Stimulated activated CD4-positive, alpha-beta T cell treated with anti-CD3 and anti-CD28 coated beads, Interleukin-12 subunit alpha, Interleukin-12 subunit beta, amount 100 ng/mL, for 24 hours (primary cell): ENCODE measurements at places on chromosomes 11 and 22.

- no peak for DNase-seq
These were observed 26.2 kb downstream of the FSHB start for GRCh38 chr11:30257058-30257457.

DNA sequence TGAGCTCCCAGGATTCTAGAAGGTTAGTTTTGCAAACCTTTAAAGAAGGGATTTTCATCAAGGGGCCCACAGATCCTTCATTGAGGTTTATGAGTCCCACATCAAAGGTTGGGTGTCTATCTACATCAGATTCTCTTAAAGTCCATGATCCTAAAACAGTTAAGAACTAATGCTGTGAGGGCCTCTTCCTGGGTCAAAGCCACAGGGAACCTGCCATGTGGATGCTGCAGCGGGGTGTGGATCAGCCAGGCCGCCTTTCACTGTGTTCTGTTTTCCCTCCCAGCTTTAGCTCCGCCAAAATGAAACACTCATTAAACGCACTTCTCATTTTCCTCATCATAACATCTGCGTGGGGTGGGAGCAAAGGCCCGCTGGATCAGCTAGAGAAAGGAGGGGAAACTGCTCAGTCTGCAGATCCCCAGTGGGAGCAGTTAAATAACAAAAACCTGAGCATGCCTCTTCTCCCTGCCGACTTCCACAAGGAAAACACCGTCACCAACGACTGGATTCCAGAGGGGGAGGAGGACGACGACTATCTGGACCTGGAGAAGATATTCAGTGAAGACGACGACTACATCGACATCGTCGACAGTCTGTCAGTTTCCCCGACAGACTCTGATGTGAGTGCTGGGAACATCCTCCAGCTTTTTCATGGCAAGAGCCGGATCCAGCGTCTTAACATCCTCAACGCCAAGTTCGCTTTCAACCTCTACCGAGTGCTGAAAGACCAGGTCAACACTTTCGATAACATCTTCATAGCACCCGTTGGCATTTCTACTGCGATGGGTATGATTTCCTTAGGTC, 5.3 kb downstream of the SERPIND1 start:
- DNase-seq: no peak

GRCh38 chr22:43154887-43155536, 3.7 kb downstream of the TSPO start:
- no peak for DNase-seq

GRCh38 chr11:48154151-48154550, 62.5 kb upstream of the OR4B1 start:
- DNase-seq: no peak

GRCh38 chr11:2903672-2904011, 18.1 kb upstream of the CDKN1C start:
- no peak for DNase-seq

GRCh38 chr11:95700471-95700817, 89.1 kb downstream of the FAM76B start:
- DNase-seq: no peak

GRCh38 chr11:44684859-44685281, 41.9 kb upstream of the TSPAN18 start:
- no peak for DNase-seq

- DNase-seq: no peak
These were observed 14.3 kb downstream of the NRIP3 start for GRCh38 chr11:8989453-8989852.

- no peak for DNase-seq
These were observed 17.1 kb downstream of the MIAT start for GRCh38 chr22:26674211-26675190.

DNA sequence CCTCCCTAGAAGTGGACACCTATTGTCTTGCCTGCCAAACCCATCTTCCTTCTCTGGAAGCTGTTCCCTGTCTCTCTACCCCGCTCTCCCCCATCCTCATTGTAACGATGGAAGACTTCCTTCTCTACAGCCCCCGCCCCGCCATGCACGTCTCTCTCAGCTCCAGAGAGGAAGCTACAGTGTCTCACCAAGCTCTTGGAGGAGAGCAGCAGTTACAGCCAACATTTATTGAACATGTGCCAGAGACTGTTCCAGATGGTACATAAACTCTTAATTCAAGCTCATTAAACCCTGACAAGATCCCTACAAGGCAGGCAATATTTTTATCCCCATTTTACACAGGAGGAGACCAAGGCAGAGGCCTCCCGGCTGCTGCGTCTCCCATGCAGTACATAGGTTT, 15.1 kb downstream of the MCHR1 start:
- no peak for DNase-seq

DNA sequence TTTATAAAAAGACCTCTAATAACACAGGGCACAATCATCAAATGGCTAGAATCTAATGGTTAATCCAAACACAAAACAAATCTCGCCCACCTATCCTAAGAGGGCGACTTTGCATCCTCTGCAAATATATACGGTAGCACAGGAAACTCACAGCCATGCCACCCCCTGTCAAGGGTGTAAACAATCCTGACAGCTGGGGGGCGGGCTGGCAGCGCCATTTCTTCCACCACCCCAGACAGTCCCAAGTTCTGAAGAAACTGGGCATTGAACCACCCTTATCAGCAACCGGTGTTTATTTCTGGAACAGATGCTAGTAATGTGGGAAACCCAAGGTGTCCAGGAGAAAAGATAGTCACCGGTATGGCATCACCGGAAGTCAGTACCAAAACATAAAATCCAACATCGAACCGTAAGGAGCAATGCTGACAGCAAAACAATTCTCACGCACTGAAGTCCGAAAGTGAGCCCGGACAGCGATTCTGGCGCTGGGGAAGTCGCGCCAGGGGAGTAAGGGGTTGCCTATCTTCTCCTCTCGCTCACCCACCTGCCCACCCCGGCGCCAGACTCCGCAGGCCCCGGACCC, 825 bp downstream of the FBXO3 start:
- DNase-seq: no peak

GRCh38 chr11:13784855-13785254, 116.4 kb downstream of the FAR1 start:
- no peak for DNase-seq

- no peak for DNase-seq
These were observed 25.8 kb downstream of the VSIG10L2 start for GRCh38 chr11:125971618-125972017.

GRCh38 chr11:204587-205109, 2.6 kb downstream of the BET1L start:
- DNase-seq: no peak

- no peak for DNase-seq
These were observed 159.3 kb downstream of the MN1 start for GRCh38 chr22:27642104-27642800.

GRCh38 chr22:49081261-49081666, 746.4 kb downstream of the BRD1 start:
- DNase-seq: no peak

DNA sequence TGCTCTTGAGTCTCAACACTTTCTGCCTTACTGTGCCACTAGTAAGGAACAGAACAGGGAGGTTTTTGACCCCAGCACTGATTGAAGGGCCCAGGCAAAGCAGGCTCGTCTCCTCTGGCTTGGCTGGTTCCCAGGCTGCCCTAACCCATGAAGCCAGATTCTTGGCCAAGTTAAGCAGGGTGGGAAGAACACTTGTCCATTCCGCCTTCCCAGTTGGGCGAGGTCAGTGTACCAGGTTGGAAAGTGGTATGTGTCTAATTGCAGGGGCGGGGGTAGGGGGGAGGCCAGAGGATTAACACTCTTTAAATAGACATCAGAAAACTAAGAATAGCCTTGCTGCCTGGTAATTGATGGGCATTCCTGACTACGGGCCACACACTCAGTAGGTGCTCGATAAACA, 14.4 kb downstream of the TIMP3 start:
- DNase-seq: no peak

- DNase-seq: no peak
These were observed 35.4 kb downstream of the C22orf42 start for GRCh38 chr22:32123657-32124056.

- DNase-seq: no peak
These were observed 4.7 kb downstream of the LRRC10B start for GRCh38 chr11:61513143-61513765.

- DNase-seq: no peak
These were observed 71.4 kb downstream of the SCN3B start for GRCh38 chr11:123582992-123583504.

GRCh38 chr11:93737904-93738612, 3.2 kb downstream of the TAF1D start:
- DNase-seq: no peak

- no peak for DNase-seq
These were observed 10.0 kb downstream of the RHOG start for GRCh38 chr11:3830730-3831129.

GRCh38 chr11:79026803-79027445, 413.9 kb downstream of the TENM4 start:
- DNase-seq: no peak

- DNase-seq: no peak
These were observed 18.5 kb upstream of the LRRC10B start for GRCh38 chr11:61489833-61490721.

DNA sequence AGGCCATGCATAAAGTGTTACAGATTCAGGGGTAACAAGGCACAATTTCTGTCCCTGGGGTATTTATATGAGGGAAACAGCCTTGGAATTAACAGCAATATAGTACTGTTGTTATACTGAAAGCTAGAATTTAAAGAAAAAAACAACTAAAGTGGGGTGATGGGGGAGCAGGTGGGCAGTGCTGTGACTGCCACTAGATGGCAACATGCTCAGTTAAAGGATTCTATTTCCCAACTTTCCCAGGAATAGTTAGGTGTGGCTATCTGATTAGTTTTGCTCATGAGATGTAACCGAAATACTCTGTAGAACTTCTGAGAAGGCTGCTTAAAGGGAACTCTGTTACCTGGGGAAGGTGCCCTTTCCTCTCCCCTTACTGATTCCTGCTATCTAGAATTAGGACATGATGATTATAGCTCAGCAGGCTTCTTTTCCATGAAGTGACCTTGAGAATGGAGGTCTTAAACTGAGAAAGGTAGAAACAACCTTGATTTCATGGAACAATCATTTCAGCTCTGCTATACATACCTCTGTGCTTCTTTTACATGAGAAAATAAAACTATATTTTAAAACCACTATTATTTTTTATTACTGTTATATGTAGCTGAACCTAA, 102.6 kb downstream of the RELT start:
- no peak for DNase-seq

- no peak for DNase-seq
These were observed 14.0 kb downstream of the FJX1 start for GRCh38 chr11:35632301-35632700.

DNA sequence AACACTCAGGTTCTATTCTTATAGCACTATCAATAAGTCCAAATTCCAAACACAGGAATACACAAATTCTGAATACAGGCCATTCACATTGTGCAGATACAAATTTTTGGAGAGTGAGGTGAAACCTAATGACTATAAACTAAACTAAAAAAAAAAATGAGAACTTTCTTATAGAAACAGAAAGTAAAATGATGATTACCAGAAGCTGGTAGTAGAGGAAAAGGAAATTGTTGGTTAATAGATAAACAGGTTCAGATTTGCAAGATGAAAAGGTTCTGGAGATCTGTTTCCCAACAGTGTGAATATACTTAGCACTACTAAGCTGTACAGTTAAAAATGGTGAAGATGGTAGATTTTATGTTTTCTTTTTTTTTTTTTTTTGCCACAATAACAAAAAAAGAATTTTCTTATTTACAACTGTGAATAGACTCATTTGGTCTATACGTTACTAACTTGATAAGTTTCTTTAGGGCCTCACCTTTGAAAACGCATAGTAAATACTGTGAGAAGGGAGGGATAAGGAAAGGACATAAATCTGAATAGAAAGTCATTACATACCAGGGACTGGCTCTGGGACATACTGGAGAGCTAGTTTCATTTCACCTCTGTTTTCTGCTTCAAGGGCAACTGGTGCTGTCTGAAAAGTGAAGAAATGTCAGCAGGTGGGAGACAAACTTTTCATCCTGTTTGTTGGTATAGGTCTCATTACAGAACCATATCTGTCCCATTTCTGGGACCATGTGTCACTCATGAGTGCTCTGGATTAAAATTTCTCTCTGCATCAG, 14.2 kb upstream of the CCDC89 start:
- no peak for DNase-seq

DNA sequence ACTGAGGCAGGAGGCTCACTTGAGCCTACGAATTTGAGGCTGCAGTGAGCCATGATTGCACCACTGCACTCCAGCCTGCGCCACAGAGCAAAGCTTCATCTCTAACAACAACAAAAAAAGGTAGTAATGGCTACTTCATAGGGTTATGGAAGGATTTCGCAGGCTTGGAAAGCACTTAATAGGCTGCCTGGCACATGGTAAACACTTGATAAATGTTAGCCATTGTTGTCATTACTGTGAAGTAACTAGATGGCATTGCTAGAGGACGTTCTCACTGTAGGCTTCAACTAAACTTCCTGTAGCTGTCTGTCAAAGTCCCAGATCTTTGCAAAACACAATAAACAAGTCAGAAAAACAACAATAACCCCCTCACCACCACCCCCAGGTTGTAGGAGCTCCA, 357.2 kb upstream of the NARS2 start:
- no peak for DNase-seq

GRCh38 chr11:121031167-121031566, 7.3 kb downstream of the TBCEL start:
- DNase-seq: no peak

DNA sequence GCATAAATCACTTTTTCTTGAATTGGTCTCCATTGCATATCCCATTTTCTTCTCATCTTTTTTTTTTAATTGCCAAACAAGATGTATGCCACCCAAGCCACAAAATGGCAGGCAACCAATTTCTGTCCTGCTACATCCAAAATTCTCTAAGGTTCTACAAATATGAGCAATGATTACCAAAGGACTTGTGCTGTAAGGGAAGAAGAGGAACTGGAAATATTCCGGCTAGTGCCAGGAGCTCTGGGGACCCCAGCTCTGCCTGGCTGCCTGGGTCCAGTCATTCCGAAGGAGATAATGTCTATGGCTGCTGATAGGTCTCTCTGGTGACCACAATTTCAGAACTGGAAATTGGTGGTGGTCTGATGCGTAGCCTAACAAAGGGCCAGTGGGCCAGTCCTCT, 17.1 kb upstream of the SNX32 start:
- no peak for DNase-seq

DNA sequence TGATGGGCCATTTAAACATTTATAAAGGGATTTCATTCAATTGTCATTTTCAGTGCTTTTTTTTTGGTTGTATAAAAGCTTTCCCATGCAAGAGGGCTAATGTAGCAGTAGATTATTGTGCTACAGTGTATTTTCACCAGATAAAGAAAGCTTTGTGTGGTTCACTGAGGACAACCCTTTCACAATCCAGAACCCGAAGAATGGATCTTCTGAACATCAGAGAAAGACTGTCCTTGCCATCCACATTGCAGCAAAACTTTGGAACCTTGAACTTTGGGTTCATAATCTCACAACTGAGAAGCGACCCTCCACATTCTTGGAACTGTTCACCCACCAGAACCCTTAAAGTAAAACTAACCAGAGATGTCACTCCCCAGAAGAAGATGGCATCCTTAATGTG, 9.3 kb downstream of the APOBEC3H start:
- DNase-seq: no peak

- DNase-seq: no peak
These were observed 30.6 kb downstream of the RSF1 start for GRCh38 chr11:77789731-77790476.

- no peak for DNase-seq
These were observed 760.6 kb downstream of the NTM start for GRCh38 chr11:132131047-132131446.
